Fibroblast of skin of back (primary cell): ENCODE measurements at places on chromosomes 2 and 18.

DNA sequence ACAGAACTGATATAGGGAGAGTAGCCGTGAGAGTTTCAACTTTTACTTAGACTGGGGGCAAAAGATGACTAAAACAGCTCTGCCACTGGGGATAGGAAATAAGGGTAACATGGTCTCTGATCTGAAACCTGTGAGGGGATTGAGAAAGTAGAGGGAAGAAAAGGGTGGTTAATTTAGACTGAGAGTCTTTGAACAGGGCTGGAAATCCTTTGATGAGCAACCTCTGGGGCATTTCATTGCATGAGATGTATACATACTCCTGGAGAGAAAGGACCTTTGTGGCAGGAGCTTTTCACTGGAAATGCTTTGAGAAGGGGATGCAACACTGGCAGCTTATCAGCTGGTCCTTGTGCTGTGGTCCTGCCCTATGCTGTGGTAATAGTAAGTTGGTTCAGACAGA, 9.4 kb downstream of the GALNT1 start:
- peak; percentile 25 for DNase-seq

DNA sequence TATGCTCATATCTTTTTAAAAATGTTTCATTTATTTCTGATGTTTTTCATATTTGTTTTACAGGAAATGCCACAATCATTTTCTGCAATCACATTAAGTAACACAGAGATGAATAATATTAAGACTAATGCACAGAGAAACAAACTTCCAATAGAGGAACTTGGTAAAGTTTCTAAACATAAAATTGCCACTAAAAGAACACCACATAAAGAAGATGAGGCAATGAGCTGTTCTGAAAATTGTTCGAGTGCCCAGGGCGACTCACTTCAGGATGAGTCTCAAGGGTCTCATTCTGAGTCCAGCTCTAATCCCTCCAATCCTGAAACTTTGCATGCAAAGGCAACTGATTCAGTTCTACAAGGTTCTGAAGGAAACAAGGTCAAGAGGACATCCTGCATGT, 70.4 kb downstream of the APLF start:
- peak; percentile 29 for DNase-seq

GRCh38 chr18:41548521-41549260, 406.3 kb upstream of the PIK3C3 start:
- DNase-seq: no peak

DNA sequence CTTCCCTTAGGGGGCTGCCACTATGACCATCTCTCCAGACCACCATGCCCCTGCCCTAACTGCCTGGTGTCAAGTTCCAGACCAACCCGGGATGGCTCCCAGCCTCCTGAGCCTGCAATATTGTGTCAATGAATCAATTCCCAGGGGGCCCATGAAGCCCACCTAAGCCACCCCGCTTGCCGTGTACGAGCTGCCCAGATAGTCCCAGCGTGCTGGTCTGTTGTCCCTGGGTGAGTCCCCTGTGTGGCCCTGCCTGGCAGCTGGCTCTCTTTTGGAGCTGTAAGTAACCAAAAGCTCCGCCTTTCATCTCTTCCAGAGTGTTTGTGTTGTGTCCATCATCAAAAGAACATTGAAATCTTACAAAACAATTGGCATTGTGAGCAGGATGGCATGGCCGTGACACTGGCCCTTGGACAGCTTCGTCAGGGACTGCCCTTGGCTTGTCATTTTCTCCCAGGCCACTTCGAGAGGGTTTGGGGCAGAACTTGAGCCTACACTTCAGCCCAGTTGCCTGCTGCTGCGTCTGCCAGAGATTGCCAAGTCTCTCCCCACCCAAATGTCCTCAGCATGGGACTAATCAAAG, 11.3 kb upstream of the MAL start:
- no peak for DNase-seq

DNA sequence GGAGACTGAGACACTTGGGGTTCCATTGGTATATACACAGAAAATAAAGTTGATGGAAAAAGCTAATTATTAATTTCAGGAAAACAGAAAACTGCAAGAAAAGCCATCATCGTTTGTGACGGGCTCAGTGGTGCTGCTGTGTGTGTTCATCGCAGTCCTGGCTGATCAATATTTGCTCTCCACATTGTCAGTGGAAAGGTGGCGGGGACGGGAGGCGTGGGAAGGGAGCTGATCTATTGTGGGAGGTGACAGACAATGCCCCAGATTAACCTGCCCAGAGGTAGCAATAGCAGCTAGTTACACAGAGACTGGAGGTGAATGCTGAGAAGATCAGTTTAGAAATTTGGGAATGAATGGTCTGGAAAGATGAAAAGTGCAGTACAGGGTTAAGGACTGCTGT, 50.0 kb upstream of the CTDP1 start:
- no peak for DNase-seq

- DNase-seq: peak; percentile 33
Observed at GRCh38 chr2:147511491-147511948, 333.3 kb upstream of the ACVR2A start.

DNA sequence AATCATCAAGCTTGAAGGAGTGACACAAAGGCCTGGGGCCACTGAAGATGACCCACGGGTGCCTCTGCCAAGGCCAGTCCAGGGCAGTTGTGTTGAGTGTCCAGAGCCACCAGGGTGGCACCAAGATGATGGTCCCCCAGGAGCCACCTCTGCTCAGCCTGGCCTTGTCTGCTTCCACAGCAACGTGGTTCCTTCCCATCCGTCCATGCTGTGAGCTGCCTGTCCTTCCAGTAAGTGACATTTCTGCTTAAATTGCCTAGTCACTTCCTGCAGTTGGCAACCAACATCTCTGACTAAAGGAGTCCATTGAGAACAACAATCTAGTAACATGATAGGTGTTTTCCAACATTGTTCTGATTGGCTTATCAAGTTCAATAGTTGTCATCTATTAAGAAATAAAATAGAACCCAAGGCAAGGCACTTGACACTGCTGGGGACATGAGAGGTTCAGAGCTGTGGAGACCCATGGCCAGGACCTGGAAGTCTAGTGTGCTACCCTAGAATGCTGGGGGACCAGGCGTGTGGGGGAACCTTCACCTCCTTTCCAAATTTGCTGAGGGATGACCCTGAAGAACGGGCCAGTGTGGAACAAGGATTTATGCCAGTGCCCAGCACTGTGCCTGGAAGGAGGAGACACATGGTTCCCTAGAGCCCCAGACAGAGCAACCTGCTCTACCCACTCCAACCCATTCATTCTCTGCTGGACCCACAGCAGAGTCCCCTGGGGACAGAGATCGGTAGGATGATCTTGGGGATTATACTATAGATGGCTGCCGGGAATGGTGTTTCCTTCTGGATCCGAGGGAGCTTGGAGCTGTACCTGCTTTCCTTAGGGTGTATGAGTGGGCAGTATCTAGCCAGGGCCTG, 98.9 kb upstream of the EPC2 start:
- no peak for DNase-seq

DNA sequence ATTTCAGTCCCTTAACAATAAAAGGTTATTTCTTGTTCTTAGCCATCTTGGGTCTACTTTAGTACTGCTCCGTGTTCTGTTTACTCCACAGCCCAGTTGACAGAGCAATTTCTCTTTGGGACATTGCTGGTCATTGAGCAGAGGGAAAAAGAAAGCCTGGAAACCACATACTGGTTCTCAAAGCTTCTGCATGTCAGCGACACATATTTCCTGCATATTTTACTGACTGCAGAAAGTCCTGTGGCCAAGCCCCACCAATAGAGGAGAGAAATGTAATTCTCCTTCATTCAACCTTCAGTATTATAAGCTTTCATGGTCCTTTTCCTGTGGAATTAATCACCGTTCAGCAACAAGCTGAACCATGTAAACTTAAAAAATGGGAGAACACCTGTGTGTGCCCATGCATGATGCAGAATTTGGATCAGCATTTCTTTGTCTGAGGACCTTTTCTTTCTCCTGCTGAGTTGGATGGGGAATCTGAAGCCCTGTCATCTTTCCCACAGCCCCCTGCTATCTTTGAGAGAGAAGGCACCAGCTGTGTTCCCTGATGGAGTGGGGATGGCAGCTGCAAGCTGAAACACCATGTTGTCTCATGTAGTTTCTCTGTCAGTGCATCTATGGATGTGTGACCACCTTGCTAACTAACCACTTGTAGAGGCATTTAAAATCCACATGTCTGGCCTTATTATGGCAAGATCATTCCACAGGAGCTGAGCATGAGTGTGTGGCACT, 431.6 kb downstream of the MEIS1 start:
- peak; percentile 69 for DNase-seq

DNA sequence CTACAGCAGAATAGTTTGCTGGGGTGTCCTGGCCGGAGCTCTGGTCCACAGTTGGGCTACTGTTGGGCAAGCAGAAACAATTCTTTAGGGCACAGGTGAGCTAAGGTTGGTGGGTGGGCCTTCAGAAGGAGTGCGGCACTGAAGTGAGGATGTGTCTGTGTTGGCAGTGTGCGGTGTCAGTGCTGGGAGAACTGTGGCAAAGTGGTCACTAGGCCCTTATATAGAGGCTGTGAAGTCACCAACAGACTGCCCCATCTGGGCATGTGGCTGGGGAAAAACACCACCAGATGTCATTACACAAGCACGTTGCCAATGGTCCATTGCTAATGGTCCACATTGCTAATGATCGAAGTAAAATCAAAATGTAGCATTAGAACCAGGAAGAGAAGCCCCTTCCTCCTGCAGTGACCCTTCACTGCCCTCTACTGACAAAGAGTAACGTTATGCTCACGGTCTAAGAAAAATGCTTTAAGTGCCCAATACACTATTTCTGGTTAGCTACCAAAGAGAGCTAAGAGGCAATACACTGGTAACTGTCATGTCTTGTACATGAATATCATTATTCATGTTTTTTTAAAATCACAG, 21.3 kb downstream of the SCN1A start:
- no peak for DNase-seq

DNA sequence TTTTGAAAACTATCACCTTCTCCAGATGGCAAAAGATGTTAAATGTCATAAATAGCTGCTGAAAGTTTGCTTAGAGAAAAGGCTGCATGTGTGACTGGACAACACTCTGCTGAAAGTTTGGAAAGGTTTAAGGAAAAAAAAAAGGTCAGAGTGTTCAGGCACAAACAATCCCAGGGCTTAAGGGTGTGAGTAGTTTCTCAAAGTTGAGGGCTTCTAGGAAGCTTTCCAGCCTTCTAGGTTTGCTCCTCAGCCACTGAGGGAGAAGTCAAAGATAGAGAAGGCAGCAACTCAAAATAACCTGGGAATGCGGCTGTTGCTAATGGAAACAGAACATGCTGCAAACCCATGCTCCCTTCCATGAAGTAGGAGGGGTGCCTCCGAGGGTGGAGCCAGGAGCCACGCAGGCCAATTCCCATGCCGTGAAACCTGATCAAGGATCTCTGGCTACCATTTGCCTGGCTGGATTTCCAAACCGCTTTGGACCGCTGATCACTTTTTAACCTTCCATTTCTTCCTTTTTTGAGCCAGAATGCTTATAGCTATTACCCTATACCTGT, 88.0 kb downstream of the TEX51 start:
- DNase-seq: no peak

DNA sequence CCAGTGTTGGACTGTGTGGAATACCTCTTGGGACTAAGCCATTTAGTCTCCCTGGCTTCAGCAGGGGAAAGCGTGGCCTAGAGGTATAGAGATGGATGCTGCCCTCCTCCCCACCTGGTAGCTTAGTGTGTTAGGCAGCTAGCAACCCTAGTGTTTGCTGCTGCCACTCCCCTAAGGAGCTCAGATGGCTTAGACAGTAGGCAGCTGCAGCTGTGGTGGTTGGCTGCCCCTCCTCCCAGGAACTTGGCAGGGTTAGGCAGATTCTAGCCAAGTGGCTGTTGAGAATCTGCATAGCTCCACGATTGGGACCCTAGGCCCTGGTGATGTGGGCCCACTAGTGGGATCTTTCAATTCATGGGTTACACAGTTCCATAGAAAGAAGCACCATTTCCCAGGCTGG, 550.4 kb upstream of the CHAC2 start:
- DNase-seq: no peak

DNA sequence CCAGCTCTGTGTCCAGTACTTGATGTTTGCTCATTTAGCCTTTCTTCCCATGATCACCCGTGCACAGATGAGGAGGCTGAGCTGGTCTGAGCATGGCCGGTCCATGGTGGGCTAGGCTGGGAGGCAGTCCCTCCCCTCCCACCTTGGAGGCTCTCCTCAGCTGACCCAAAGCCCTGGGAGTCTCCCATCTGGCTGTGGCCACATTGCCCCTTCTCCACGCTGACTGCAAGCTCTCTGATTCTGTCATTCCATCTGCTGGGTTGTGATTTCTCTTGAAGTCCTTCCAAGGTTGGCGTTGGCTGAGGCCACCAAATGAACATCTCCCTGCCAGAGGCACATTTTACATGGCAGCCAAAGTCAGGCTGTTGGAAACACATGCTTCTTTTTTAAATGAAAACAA, 44.0 kb downstream of the ACKR3 start:
- DNase-seq: no peak

- no peak for DNase-seq
Observed at GRCh38 chr2:85583667-85584353, 421 bp upstream of the VAMP5 start.
